Nucleus accumbens (tissue), 56 donors: ENCODE measurements at places on chromosomes 12 and 14.

DNA sequence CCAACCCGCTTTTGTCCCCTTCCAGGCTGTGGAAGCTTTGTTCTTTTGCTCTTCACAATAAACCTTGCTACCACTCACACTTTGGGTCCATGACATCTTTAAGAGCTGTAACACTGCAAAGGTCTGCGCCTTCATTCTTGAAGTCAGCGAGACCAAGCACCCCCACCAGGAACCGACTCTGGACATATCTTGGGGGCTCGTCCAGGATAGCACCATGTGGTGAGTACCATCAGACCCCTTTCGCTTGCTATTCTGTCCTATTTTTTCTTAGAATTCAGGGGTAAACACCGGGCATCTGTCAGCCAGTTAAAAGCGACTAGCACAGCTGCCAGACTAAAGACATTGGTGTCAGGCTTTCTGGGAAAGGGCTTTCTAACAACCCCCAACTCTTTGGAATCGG, 137.6 kb upstream of the PPFIA2 start:
- no peak for DNase-seq

DNA sequence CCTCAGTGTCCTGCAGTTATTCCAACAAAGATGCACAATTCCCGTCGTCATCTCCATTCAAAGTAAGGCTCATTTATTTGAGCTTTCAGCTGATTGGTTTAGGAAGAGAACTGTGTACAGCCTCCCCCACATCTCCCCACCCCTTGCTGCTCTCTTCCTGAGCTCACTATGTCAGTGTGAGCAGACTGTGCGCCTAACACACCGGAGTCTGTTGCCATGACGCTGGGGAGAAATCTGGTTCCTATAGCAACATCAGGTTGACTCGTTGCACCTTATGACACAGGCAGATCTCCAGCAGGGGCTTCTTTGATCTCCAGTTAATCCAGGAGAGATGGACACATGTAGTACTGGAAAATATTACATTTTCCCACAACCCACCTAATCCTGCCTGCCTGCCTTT, 319.4 kb downstream of the CACNA1C start:
- peak; percentile 23 for DNase-seq

DNA sequence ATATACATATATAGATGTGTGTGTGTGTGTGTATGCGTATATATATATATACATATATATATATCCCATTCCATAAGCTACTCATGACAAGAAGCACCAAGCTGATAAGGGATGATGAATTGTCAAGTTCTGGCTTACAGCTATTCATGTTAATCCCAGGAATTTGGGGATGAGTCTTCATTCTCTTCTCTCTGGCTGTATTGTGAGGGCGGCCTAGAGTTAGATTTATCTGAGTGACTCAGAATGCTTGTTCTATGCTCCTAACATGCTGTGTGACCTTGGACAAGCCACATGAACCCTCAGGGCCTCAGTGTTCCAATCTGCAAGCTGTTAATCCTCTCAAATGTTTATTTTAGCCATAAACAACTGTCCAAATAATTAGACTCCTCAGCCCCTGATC, 749.0 kb downstream of the MED13L start:
- DNase-seq: no peak

DNA sequence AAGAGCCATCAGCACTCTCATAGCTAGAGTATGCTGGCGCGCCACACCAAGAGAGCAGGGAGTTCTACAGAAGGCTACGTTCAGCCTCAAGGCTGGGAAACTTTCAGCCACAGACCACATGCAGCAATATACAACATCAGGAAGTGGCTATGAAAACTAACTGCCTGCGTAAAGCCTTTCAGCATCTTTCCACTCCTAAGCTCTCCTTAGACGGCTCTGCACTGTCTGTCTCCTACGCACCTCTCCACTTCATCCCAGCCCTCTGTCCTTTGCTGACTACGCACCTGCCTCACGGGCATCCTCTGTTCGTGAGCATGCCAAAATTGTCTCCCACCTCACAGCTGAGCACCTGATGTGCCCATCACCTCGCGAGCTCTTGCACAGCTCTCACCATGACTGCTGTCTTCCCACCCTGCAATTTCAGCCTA, 9.7 kb downstream of the MPHOSPH9 start:
- no peak for DNase-seq

DNA sequence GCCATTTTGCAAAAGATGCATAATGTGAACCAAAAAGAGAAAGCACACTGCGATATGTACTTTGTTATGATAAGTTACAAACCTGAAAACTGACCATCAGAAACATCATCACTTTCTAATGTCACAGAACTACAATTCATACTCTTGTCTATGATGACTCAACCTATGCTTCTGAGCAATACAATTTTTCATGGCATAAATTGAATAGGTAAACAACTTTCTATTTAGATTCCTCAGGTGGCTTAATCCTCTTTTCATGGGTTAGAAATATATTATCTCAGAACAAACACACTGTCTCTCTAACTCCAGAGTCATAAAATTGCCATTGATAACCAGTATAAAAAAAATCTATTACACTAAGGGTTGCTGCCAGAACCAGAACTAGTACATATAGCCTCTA, 1715.0 kb upstream of the FLRT2 start:
- DNase-seq: no peak
